Astrocyte (in vitro differentiated cells and primary cell): ENCODE measurements at places on chromosomes 5 and 9. TPM values are rescaled to one million over a fixed set of nuclear protein-coding genes. Genes with fewer than 3 reads are reported as not detected.
A peak's percentile ranks its signal among the peaks of the same experiment; 100 is the strongest.

GRCh38 chr5:69331528-69332445, 814 bp downstream of the CCDC125 start:
- no peak for DNase-seq

GRCh38 chr5:55110217-55110616, 7.8 kb downstream of the GZMA start:
- no peak for DNase-seq

GRCh38 chr9:98516897-98517503, 191.7 kb downstream of the GABBR2 start:
- DNase-seq = no peak

GRCh38 chr9:69076550-69076949, 41.0 kb downstream of the FXN start:
- DNase-seq = no peak

DNA sequence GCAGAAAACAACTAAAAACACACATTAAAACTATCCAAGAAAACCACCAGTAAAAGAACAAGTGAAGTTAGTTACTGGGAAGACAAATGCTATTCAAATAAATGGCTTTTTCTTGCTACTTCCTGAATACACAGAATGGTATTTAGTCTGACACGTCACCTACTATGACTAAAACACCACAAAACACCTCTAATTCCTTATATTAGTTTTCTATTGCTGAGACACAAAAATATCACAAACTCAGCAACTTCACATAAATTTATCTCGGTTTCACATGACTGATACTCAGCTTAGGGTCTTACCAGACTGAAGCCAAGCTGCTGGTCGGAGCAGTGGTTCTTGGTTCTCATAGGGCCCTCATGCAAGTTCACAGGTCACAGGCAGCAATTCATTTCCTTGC, 5.4 kb downstream of the DMAC1 start:
- peak; percentile 30 for DNase-seq

The ECSCR gene
- total RNA-seq = 0.96 and 1.00 TPM in 2 replicates

GRCh38 chr5:39148983-39149534, 70.3 kb downstream of the FYB1 start:
- no peak for DNase-seq
